Lung (tissue), 17 donors: ENCODE measurements at places on chromosomes 6 and 20.

GRCh38 chr6:131998255-131998982 is 47.2 kb upstream of the CCN2 start:
- DNase-seq: no peak

- DNase-seq: peak; percentile 63
Observed at GRCh38 chr6:167699141-167699931, 127.4 kb upstream of the AFDN start.

GRCh38 chr6:33757113-33757512 is 10.4 kb upstream of the IP6K3 start:
- peak; percentile 38 for DNase-seq

DNA sequence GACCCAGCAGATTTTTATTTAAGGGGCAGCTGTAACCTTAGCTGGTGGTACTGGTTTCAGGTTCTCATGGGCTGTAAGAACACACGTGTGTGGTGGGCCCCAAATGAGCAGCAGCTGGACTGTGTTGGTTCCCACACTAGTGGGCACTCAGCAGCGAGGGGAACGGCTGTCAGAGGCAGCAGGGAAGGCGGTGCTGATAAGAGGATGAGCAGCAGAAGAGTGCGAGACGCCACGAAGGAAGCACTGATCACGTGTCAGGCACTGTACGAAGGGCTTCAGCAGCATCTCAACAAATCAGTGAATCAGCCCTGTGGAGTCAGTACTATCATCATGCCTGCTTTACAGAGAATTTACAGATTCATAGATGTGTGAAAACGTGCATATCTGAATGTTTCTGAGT is 41.0 kb upstream of the EMILIN3 start:
- DNase-seq: no peak

- DNase-seq: no peak
Observed at GRCh38 chr6:109239160-109239559, 143.1 kb downstream of the CD164 start.

- peak; percentile 84 for DNase-seq
Observed at GRCh38 chr6:18978337-18979128, 591.4 kb downstream of the RNF144B start.

- DNase-seq: no peak
Observed at GRCh38 chr6:167094820-167095637, 27.9 kb upstream of the CCR6 start.

DNA sequence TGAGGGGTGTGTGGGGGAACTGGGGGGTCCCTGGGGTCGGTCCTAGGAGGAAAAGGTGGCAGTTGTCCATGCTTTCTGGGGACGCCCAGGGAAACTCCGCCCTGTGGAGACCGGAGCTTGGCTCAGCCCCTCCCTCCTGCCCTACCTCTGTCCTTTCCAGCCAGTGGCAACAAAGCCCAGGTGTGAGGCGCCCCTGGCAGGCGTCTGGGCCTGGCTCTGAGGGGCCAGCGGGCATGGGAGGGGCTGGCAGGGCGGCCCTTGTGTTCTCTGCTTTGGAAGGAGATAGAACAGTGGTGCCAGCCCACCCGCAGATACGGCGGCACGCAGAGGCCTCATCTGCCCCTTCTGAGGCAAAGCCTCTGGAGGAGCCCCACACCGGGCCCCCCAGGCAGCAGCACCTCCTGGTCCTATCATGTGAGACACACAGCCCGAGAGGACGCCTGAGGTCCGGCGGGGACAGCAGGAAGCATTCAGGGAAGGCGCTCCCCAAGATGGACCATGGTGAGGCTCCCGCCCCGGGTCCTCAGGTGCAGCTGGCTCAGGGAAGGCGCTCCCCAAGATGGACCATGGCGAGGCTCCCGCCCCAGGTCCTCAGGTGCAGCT is 47.9 kb downstream of the YTHDF1 start:
- no peak for DNase-seq

DNA sequence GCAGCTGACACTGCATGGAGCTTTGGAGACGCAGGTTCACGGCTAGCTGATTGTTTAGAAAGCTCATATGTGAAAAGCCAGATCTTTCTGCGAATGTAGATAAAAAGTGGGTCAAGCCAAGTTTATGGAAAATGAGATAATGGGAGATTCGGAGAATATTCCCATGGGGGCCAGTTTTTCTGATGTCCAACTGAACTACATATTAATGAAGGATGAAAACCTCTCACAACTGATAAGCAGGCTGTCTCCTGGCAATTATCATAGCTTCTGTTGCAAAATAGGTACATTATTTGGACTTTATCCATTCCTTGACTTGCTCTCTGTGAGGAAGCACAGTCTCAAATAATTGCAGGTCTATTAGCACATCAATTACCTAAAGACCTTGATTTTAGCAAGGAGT is 21.1 kb downstream of the HDGFL1 start:
- DNase-seq: no peak

GRCh38 chr6:19501737-19502245 is 335.4 kb upstream of the ID4 start:
- DNase-seq: no peak

- DNase-seq: no peak
Observed at GRCh38 chr6:117906507-117906957, 532 bp upstream of the SLC35F1 start.

DNA sequence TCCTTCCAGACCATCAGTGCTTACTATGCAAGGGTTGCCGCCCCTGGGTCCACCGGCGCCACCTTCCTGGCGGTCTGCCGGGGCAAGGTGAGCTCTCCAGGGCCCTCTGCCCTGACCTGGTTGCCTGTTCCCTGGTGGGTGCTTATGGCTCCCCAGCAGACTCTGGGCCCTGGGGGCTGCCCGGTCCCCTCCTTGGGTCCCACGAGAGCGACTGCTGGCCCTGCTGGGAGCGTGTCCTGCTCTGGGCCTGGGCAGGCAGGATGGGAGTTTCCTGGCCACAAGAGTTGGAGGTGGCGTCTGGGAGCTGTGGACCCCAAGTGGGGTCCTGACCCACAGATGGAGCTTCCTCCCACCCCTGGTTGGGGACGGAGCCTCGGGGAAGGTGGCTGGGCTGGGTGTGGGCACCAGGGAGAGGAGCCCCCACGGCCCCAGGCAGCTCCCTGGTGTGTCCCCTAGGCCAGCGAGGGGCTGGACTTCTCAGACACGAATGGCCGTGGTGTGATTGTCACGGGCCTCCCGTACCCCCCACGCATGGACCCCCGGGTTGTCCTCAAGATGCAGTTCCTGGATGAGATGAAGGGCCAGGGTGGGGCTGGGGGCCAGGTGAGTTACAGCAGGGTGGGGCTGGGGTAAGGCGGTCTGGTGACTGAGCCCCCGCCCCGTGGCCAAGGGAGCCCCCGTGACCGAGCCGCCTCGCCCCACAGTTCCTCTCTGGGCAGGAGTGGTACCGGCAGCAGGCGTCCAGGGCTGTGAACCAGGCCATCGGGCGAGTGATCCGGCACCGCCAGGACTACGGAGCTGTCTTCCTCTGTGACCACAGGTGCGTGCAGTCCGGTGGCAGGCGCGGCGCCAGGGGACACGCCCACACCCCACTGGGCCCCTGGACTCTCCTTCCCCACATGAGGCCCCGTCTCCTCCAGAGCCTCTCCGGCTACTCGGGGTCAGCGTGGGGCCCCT is 7.1 kb upstream of the TNFRSF6B start:
- DNase-seq: no peak

DNA sequence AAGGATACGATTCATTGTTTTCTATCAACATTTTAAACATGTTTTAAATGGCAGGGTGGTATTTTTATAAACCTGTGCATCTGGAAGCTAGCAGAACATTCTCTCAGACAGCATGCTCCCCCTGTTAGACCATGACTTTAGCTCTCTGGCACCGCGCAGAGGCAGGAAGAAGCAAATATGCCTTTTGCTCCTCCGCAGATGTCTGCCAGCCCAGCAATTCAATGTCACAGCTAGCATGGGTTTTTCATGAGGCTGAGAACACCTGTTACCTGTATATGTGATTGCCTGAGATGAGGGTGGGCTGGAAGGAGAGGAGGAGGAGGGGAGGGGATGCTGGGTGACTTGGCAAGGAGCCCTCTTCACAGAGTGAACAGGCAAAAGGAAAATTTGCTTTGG is 6.7 kb downstream of the MTCH1 start:
- peak; percentile 73 for DNase-seq

DNA sequence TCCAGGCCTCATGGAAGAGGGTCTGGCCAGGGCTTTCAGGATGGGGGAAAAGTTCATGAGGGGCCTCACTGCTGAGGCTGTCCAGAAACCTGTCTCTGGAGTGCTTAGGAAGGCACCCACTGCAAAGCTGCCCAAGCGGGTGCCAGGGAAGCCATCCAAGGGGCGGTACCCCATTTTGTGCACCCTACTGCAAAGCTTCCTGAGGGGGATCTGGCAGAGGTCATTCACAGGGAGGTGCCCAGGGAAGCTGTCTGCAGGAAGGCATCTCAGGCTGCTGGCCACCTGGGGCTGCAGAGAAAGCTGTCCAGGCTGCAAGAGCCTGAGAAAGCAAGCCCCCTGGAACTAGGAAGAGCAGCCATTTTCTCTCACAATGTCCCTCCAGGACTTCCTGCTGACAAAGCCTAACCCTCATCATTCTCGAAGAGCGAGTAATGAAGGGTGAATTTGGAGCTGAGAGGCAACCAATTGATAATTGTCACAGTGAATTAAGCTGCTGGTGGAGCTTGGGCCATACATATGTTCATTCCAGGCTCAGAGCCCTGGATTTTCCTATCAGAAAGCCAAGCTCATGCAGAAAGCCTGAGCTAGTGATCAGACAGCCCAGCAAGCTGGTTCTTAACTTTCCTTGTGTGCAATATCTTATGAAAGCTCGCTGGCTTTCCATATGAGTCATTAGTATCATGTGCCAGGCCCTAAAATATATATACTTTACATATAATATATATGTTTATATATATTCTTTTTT is 62.2 kb upstream of the SLC22A16 start:
- no peak for DNase-seq

GRCh38 chr6:31614075-31614619 is 887 bp upstream of the AIF1 start:
- peak; percentile 38 for DNase-seq

GRCh38 chr6:15456422-15456821 is 206.4 kb downstream of the DTNBP1 start:
- no peak for DNase-seq

GRCh38 chr6:78489874-78490273 is 377.5 kb upstream of the IRAK1BP1 start:
- DNase-seq: no peak

- peak; percentile 90 for DNase-seq
Observed at GRCh38 chr6:35668744-35669450, 19.8 kb downstream of the FKBP5 start.

DNA sequence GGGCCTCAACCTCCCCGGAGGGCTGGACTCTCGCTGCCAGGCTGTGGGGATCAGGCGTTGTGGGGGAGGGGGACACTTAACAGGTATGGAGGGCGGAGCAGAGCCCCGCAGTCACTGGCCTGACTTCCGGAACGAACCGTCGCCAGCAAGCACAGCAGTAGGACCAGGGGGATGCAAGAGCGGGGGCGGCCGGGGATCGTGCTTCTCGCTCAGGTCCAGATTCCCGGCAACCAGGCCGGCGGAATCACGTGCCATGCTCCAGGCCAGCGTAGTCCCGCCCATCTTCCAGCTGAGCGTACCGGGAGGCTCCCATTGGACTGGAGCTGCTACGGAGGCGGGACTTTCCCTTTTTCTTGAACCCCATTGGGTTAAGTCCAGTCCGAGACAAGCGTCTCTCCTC is 10.0 kb upstream of the POU5F1 start:
- no peak for DNase-seq

DNA sequence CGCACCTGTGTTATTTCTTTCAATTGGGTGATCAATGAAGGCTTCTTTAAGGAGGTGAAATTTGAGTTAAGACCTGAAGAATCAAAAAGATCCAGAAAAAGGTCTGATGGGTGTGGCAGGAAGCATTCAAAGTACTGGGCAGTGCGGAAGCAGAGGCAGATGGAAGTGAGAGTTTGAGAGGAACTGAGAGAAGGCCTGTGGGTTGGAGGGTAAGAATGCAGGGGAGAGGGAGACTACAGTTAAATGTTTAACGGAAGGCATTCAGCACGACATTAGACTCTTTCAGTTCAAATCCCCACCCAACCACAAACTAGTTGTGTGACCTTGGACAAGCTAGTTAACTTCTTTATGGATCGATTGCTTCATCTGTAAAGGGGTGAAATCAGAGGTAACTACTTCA is 50.5 kb upstream of the GCM1 start:
- no peak for DNase-seq

GRCh38 chr6:44478158-44478557 is 90.7 kb downstream of the CDC5L start:
- DNase-seq: no peak

- no peak for DNase-seq
Observed at GRCh38 chr6:73984571-73985210, 288.7 kb downstream of the CD109 start.

- DNase-seq: no peak
Observed at GRCh38 chr6:37209461-37210205, 39.7 kb downstream of the PIM1 start.

GRCh38 chr6:148509800-148510581 is 167.4 kb downstream of the SASH1 start:
- peak; percentile 99 for DNase-seq
